ENCODE measurements at places on chromosomes 16 and 17. TPM values are rescaled to one million over a fixed set of nuclear protein-coding genes. Genes with fewer than 3 reads are reported as not detected.

HASPIN gene
- total RNA-seq: 12.7 TPM

WNK4 gene
- 1.7 TPM for total RNA-seq

VAT1L gene
- 1.7 TPM for total RNA-seq

CCL16 gene
- total RNA-seq: not detected

SLC35G6 gene
- not detected for total RNA-seq

RGS9 gene
- 0.24 TPM for total RNA-seq

FSCN2 gene
- not detected for total RNA-seq

CCL1 gene
- not detected for total RNA-seq

CHST5 gene
- total RNA-seq: not detected

BTBD17 gene
- total RNA-seq: not detected

CACNG1 gene
- total RNA-seq: not detected

CSH1 gene
- not detected for total RNA-seq

BRIP1 gene
- total RNA-seq: 33.3 TPM

HBA2 gene
- total RNA-seq: not detected

CPHXL2 gene
- not detected for total RNA-seq

CCL11 gene
- not detected for total RNA-seq

HEATR9 gene
- not detected for total RNA-seq

OR3A3 gene
- total RNA-seq: 0.23 TPM

DNAAF8 gene
- 0.74 TPM for total RNA-seq

CIBAR2 gene
- total RNA-seq: not detected

EEF2KMT gene
- 14.1 TPM for total RNA-seq

GPR142 gene
- not detected for total RNA-seq

SNN gene
- total RNA-seq: 3.5 TPM
